ENCODE measurements at places on chromosomes 3 and 15.

- DNase-seq, result no peak
Observed at GRCh38 chr15:78619022-78619950, 1.5 kb downstream of the CHRNA3 start.

DNA sequence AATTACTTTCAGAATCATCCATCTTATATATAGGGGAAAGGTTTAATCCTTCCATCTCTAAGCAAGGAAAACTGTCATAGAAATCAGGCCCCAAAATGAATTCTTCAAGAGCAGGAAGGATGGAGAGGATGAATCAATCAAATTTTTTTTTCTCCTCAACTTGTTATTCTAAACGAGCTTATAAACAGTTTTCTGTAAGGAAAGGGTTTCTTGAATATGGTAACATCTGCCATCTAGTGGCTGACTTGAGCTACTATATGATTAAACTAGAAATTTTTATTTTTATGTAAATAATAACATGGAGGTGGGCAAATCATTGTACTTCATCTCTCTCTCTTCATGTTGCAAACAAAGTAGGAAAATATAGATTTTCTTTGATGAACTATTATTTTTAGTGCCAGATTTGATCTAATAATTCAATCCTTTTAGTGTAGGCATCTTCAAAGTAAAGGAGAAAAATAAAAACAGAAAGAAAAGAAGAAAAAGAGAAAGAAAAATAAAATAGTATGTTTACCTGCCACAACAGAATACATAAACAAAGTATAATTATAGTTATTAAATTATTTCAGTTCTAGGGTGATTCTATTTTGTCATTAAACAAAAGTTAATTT lies 146.6 kb downstream of the SERPINI1 start:
- peak; percentile 59 for DNase-seq

GRCh38 chr3:171956181-171956683 lies 83.1 kb upstream of the FNDC3B start:
- no peak for DNase-seq

GRCh38 chr3:139044366-139045210 lies at the start of gene PRR23C:
TSS of gene PRR23C (minus strand) at chr3:139044892. CDS start at chr3:139044620, 272 bp downstream.
- no peak for DNase-seq

DNA sequence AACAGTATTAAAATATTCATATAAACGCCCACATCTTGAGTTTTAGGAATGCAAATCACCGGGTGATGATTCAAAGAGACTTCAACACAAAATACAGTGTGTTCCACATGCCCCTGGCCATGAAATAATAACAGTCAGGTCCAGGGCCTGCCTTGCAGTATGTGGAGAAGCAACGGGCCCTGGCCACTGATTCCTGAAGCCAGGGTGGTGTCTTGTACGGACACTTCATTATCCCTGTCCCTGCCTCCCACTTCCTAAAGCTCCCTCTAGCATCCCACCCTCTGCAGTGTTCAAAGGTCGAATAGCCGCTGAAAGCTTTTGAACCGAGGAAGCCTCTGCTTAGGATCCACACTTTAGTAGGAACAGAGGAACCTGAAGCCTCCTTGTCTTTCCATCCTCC lies 50.4 kb upstream of the PCSK6 start:
- DNase-seq, result no peak

- peak; percentile 34 for DNase-seq
Observed at GRCh38 chr3:141231952-141232823, 563 bp downstream of the PXYLP1 start.

- DNase-seq, result peak; percentile 56
Observed at GRCh38 chr3:112390783-112391641, 58.1 kb downstream of the CD200 start.

- DNase-seq, result no peak
Observed at GRCh38 chr15:48803877-48804276, 7.0 kb downstream of the CEP152 start.

- no peak for DNase-seq
Observed at GRCh38 chr3:170100944-170101343, 63.1 kb downstream of the GPR160 start.

GRCh38 chr3:183504597-183504996 lies 50.9 kb downstream of the KLHL6 start:
- DNase-seq, result no peak

DNA sequence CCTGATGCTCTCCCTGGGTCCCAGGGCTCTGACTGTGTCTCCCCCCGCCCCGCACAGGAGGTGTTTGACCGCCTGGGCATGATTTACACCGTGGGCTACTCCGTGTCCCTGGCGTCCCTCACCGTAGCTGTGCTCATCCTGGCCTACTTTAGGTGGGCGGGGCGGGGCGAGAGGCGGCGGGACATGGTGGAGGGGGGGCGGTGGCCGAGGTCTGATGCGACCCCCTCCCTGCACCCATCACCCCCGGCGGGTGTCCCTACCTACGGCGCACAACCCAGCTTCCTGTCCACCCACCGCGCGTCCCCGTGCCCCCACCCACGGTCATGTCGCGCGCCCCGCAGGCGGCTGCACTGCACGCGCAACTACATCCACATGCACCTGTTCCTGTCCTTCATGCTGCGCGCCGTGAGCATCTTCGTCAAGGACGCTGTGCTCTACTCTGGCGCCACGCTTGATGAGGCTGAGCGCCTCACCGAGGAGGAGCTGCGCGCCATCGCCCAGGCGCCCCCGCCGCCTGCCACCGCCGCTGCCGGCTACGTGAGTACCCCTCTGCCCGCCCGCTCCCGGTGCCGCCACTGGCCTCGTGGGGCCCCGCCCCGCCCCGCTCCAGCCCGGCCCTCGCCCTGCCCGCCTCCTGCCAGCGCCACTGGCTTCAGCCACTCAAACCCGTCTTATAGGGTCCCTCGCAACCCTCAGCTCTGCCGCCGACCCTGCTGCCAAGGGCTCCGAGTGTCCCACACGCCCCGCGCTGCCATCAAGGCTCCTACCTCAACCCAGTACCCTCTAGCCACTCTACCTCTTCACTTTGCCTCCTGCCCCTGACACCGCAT lies 21.0 kb downstream of the PTH1R start:
- no peak for DNase-seq

DNA sequence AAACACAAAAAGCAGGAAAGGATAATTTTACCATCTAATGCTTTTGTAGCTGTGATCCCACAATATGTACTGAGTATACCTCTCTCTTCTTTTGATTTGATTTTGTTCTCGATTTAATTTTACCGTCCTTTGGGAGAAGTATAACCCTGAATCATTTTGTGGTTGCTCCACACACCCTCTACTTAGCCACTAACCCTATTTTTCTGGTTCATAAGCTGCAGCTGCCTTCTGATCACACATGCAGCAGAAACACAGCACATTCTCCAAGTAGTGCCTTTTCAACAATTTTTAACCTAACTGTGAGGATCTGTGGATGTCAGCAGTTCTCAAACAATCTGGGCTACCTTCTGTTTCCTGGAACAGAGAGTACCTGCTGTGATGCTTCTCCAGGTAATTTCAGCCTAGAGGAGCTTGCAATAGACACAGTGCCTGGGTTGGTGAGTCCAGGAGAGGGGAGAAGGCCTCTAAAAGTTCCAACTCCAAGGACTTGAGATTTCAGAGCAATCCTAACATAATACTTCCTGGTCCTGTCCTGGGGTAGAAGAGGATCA lies 40.3 kb downstream of the HGD start:
- DNase-seq, result no peak

- DNase-seq, result no peak
Observed at GRCh38 chr3:22608721-22609120, 594.4 kb upstream of the UBE2E2 start.

GRCh38 chr3:170331143-170331542 lies 26.4 kb upstream of the SKIL start:
- DNase-seq, result peak; percentile 69

DNA sequence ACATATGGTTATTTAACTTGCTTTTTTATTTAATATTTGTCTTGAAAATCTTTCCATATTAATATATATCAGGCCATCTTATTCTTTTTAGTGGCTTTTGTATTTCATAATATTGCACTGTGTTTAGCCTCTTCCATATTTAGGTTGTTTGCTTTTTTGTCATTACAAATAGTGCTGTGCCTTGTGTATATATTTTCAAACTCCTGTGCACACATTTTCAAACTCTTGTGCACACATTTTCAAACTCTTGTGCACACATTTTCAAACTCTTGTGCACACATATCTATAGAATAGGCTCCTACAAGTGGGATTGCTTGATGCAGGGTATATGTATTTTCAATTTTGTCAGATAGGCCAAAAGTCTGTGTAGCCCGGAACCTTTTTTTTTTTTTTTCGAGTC lies 118.0 kb upstream of the MLF1 start:
- no peak for DNase-seq

GRCh38 chr3:10933470-10933804 lies 59.1 kb upstream of the SLC6A1 start:
- DNase-seq, result no peak

DNA sequence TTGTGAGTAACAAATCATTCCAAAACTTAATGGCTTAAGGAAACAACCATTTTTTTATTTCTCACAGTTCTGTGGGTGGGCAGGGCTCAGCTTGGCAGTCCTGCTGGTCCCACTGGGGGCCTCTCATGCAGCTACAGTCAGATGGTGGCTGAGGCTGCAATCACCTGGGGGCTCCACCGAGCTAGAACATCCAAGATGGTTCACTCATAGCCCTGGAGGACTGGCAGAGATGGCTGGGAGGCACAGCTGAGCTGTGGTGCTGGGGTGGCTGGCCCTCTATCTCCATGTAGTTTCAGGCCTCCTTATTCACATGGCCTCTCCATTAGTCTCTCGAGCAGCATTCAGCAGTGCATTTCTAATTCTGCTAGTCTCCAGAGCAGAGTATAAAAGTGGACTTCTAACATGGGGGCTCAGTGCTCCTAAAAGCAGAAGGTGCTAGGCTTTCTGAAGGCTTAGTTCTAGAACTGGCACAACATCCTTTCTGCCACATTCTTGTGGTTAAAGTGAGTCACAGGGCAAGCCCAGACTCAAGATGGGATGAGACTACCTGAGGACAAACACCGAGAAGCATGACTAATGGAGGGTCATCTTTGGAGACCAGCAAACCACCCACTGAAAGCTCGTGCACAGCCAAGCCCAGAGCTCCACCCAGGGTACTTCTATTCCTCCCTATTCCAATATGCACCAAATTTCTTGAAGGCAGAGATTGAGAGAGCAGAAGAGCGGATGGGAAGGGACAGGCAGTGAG lies 6.3 kb downstream of the CAV3 start:
- peak; percentile 87 for DNase-seq

DNA sequence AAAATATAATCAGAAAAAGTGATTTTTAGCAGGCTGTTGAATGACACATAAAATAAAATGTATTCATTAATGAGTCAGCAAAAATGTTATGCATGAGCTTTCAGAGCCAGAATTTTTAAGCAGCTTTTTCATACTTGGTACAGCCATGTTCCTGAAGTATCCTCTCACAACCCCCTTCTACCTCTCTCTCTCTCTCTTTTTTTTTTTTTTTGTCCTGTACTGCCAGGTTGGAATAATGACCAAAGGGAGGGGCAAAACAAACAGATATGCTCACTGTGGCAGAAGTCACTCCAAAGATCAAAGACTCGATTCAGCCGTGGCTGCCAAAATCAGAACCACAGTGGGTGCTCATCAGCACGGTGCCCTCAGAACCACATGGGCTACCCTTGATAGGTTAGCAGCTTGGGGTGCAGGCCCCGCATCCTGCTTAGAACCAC lies 383.0 kb downstream of the ZBTB20 start:
- DNase-seq, result no peak

DNA sequence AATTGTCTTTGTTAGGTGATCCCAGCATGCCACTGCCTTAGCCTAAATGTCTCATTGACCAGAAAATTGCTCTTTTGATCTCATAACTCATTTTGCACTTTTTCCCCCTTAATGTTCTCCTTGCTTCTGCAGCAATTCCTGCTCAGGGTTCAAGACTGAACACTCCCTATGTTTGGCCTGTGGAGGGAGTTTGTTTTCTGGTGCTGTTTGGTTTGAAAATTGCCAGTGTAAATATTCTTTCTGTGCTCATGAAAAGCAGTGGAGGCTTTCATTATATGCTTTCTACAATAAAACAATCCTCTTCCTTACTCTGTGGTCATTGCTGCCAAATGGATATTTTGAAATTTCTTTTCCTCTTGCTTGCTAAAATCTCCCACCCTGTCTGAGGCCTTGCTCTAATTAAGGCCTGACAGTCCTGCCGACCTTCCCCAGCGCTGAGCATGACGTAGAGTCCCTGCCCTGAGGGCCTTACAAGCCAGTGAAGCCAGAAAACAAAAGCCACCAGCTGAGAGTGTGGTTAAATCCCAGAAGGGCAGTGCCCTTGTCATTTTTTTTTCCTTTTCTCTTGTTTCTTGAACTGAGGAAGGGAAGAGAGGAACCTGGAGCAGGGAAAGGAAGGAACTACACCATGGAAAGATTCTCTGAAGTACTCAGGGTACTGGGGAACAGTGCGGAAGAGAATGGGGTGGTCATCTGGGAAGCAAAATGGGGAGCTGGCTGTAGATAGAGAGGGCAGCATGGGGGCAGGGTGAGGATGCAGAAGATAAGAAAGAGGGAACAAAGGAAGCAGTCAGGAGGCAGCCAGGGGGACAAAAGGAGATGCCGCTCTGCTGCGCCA lies 24.8 kb downstream of the ZBTB38 start:
- DNase-seq, result no peak

DNA sequence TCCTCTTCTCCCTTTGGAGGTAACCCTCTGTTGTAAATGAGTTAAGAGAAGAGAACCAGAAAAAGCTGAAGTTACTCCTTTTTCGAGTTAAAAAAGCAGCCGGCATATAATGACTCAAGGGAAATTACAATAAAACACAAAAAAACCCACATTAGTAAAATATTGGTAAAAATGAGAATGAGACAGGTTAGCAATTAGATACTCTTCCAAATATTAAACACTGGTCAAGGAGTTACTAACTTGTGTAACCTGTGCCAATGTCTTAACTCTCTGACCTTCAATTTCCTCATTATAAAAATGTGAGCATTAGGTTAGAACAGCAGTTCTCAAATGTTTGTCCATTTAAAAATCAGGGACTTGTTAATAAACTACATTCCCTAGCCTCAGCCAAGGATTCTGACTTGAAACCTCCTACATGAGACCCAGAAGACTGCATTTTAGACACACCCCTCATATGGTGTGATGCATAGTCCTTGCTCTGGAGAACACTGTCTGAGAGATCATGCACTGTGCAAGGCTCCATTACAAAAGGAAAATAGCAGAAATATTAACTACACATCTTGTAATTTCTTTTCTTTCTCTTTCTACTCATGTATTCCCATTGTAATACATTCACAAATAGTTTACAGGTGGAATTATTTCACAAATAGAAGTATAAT lies 42.7 kb upstream of the TOP2B start:
- DNase-seq, result no peak

DNA sequence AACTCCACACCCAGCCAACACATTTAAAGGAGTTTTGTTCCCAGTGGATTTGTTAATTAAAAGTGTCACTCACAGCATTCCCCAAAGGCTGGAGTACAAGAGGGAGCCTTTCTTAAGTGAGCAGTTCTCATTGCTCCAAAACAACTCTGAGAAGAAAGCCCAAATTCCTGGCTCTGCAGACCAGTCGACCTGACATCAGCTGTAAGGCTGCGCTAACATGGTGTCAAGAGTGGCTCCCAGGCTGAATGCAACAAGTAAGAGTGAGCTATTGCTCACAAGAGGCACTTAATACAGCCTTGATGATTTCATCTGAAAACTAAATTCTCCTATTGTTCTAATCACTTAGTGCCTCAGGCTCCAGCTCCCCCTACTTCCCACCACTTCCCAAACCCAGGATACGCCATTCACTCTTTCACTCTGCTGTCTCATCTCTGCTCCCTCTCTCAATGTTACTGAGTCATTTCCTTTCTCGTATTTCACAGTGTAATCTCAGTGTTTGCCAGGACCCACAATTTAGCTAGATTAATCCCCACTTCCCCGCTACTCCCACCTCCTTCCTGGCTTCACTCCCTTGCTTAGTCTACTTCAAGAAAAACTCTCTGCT lies 81.8 kb downstream of the WWTR1 start:
- peak; percentile 26 for DNase-seq

- no peak for DNase-seq
Observed at GRCh38 chr3:26704736-26705135, 82.2 kb downstream of the LRRC3B start.

GRCh38 chr15:66778314-66778665 lies 76.3 kb downstream of the SMAD6 start:
- DNase-seq, result no peak

All from LoVo (cell line).